ENCODE measurements at places on chromosomes 16 and 17.

GRCh38 chr16:50566014-50566962 lies 18.1 kb downstream of the NKD1 start:
- no peak for DNase-seq

DNA sequence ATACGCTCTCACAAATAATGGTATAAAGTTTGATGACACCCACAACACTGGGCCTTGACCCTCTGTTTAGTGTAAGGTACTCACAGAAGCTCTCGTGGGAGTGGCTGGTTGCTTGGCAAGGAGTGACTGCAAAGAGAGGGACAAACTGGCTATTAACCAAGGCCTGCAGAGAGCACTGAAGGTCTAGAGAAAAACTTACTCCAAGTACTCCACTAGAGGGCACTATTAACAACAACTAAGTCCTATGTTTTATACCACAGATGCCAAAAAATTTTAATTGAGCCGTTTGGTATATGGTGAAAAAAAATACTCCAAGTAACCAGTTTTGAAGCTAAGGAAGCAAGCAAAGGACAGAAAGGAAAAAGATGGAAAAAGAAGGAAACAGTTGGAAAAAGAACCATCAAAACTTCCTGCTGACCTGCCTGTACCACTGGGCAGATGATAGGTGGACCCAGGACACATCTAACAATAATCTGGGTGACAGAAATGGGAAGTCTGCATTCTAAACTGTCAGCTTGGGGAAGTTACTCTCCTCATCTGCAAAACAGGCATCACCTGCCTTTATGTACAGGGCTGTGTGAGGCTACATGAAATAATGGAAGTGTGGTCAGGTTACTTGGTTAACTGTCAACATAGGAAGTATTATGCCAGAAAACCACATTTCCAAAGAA lies 23.2 kb downstream of the DYNC1LI2 start:
- DNase-seq, result no peak

DNA sequence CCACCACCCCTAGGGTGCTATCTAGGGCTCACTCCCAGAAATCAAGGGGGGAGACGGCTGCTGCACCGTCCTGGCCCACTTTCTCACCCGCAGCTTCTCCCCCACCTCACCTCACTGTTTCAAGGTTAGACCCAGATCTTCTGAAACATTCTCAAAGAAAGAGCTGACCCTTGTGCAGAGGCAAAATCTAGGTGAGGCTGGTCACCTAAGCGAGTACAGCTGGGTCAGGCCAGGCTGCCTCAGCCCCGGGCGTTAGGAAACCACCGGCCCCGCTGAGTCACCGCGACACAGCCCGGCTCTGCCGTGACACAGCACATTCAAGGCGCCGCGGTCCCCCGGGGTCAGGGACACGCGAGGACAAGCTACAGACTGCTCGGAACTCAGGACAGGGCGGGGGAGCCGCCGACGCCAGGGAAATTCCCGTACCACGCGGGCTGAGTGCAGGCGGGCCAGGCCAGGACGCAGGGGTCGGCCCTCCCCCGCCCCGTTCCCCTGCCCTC lies 27.1 kb downstream of the GNPTG start:
- DNase-seq, result peak; percentile 7

DNA sequence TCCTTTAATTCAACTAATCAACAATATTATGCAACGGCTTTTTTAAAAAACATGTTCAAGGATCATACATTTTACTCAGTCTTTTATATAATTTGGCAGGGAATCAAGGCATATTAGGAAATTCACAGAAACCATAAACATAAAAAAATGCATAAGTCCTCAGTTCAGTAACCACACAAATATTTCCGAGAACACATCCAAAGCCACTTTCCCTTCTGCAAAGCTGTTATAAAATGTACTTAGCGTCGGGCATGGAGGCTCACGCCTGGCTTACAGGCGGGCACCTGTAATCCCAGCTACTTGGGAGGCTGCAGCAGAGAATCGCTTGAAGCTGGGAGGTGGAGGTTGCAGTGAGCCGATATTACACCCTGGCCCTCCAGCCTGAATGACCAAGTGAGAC lies 9.7 kb upstream of the ZC3H7A start:
- DNase-seq, result peak; percentile 76

DNA sequence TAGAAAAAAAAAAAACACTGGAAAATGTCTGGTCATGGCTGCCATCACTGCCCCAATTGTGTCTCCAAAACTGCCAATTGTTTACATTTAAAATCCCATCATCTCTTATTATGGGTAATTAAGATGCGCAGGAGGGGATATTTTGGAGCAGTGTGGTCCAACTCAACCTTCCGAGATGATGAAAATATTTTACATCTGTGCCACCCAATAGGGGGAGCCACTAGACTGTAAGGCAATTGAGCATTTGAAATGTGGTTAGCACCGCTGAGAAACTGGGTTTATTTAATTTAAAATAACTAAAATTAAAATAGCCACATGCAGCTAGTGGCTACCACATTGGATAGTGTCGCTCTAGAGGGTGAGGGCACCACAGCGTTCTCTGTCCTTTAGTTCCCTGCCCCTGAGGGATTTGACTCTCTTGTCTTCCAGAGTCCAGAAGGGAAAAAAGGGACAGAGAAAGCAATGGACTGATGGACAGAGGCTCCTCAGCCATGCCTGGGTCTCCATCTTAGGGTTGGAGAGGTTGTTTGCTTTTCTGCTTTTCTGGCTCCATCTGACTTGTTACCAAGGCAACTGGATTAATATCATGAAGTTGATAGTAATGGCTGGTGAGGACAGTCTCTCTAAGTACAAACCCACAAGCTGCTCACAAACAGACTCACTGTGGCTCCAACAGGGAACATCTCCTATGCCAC lies 3.5 kb downstream of the MPO start:
- no peak for DNase-seq

DNA sequence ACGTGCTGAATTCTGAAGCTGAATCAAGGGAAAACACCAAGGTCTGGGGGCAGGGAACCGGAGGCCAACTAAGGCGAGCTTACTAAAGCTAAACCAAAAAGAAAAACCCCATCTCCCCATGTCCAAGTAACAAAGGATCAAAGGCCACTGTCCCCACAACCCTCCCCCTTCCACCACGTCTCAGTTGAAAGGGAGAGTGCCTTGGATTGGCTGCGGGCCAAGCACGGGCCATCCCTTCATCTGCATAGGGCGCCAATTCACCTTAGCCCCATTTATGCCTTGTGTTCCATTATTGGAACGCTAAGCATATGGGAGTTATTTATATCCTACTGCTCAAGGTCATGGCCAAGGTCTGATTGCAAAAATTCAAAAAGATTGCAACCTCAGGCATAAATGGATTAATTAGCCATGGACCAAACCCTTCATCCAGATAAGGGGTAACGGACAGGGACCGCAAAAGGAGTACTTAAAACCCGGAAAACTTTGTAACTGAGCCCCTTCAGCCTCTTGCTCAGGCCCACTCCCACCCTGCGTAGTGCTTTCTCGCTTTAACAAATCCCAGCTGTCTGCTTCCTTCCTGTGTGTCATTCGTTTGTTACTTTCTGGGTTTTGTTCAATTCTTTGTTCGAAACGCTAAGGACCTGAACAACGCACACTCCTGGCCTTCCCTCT lies 740 bp upstream of the ATP6V0D1 start:
- no peak for DNase-seq

GRCh38 chr17:2438823-2439222 lies 38.0 kb upstream of the MNT start:
- no peak for DNase-seq

DNA sequence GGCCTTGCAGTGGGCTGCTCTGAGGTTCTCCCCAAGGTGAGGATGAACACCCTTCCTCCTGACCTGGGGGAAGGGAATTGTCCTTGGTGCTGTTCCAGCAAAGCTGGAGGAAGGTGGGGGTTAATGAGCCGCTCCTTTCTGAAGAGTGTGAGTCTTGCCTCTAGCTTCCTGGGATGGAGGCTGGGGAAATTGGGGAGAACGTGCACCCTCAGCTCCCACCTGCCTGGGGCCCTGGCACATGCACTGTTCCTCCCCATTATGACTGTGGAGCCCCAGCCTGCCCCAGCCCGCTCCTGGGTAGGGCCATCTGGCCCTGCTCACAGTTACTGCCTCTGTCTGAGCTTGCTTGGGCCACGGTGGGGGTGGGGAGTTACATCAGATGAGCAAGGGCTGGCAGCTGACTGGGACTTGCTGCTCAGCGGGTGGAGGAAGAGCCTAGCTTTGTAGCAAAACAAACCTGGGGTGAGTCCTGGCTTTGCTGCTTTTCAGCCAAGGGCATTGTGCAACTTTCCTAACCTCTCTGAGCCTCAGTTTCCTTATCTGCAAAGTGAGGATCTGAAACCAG lies 11.1 kb downstream of the TNS4 start:
- DNase-seq, result no peak

- no peak for DNase-seq
Measured at GRCh38 chr17:16352667-16353316, 477 bp downstream of the CENPV start.

Measured in AG04449 (cell line).